ENCODE measurements at places on chromosomes 1 and 21. TPM values are rescaled to one million over a fixed set of nuclear protein-coding genes. Genes with fewer than 3 reads are reported as not detected.

CPTP gene
- 21.0 TPM for total RNA-seq

NBPF4 gene
- total RNA-seq, result 0.05 TPM

ST6GALNAC5 gene
- not detected for total RNA-seq

PPFIA4 gene
- total RNA-seq, result 0.40 TPM

GPR37L1 gene
- 0.21 TPM for total RNA-seq

NEXN gene
- 6.3 TPM for total RNA-seq

PKNOX1 gene
- total RNA-seq, result 5.3 TPM

MAP3K7CL gene
- 1.4 TPM for total RNA-seq

C1orf74 gene
- total RNA-seq, result 1.6 TPM

All from A549 treated with GW870086 at 1 μM for 4 hours (cell line).